H4 (cell line): ENCODE measurements at places on chromosomes 3 and 15. TPM values are rescaled to one million over a fixed set of nuclear protein-coding genes. Genes with fewer than 3 reads are reported as not detected.

DNA sequence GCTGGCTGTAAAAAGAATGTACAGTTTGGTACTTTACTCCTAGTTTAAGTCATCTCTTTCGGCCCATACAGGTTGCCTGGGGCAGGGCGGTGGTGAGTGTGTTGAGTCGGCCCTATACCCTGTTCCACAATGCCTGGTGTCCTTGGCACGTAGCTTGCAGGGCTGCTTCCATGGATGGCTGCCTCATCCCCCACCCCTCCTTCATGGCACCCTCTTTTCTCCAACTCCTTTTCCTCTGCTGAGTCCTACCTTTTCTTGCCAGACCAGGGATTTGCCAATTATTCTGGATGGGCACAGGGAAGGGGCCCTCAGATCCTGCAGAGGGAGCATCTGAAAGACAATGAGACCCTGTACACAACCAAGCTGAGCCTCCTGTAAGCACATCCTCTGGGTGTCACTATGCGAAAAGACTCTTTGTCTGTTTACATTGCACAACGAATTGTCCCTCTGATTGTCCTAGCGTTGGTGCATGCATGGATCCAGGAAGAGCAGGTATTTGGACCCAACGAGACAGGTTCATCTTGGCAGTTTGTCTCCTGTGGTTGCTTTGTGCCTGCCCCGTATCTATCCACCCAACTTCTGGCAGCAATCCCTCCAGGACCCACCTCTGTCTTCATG lies 73.6 kb upstream of the CGNL1 start:
- no peak for DNase-seq

Gene MOBP
- total RNA-seq, result 0.17 TPM in 1 of 2 replicates, not detected in the other

Gene ZNF501
- total RNA-seq, result 1.7 and 1.9 TPM in 2 replicates

GRCh38 chr15:45341790-45342189 lies 36.6 kb downstream of the GATM start:
- DNase-seq, result no peak

Gene REC114
- not detected in 2 replicates for total RNA-seq
